NCI-H82 (cell line): ENCODE measurements at places on chromosomes 1 and 21.

DNA sequence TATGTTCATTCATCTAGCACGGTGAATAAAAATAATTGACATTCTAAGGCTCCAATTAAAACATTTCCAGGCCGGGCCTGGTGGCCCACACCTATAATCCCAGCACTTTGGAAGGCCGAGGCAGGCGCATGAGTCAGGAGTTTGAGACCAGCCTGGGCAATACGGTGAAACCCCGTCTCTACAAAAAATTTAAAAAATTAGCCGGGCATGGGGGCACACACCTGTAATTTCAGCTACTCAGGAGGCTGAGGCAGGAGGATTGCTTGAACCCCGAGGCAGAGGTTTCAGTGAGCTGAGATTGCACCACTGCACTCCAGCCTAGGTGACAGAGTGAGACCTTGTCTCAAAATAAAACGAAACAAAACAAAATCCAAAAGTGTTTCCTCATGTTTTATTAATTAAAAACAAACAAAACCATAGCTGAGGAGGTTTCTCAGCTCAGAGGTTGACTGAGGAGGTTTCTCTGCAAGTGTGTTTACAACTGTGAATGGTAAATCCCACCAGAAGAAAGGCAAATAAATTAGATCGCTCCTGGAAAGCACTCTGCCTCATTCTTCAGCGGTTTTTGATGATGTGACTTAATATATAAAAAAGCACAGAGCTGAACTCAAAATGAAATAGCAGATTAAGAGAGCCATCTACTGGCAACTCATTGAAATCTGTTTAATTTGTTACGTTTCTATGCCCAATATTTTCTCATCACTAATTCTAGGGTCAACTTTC, 37.7 kb upstream of the ATG4C start:
- peak; percentile 50 for DNase-seq

DNA sequence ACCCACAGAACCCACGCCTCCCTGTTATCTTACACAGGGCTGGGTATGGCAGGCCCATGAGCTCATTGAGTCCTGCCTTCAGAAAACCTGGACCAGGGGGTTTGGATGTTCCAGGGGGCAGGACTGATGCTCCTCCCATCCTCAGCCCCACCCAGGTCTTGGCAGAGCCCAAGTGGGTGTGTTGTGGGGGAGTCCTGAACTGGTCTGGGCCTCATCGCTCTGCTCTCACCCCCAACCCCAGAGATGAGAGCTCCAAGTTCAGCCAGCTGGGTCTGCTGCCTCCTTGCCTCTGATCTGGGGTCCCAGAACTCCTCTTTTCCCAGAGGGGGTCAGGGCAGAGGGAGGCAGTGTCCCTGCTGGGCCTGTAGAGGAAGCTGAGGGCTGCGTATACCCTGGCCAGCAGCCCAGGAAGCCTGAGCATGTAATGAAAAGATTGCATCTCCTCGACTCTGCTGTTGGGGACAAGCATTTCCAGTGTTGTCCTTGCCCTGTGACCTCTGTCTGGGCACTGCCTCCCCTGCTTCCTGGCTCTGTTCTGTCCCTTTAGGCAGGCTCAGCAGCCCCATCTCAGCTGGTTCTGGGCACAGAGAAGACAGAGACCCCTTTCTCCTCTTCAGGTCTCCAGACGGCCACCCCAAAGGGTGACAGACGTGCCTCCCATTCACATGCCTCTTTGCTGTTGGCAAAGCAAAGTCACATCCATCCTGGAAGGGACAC, 54.7 kb upstream of the EPS8L3 start:
- no peak for DNase-seq

GRCh38 chr1:15764269-15764764, 5.7 kb downstream of the FBLIM1 start:
- DNase-seq: peak; percentile 30

DNA sequence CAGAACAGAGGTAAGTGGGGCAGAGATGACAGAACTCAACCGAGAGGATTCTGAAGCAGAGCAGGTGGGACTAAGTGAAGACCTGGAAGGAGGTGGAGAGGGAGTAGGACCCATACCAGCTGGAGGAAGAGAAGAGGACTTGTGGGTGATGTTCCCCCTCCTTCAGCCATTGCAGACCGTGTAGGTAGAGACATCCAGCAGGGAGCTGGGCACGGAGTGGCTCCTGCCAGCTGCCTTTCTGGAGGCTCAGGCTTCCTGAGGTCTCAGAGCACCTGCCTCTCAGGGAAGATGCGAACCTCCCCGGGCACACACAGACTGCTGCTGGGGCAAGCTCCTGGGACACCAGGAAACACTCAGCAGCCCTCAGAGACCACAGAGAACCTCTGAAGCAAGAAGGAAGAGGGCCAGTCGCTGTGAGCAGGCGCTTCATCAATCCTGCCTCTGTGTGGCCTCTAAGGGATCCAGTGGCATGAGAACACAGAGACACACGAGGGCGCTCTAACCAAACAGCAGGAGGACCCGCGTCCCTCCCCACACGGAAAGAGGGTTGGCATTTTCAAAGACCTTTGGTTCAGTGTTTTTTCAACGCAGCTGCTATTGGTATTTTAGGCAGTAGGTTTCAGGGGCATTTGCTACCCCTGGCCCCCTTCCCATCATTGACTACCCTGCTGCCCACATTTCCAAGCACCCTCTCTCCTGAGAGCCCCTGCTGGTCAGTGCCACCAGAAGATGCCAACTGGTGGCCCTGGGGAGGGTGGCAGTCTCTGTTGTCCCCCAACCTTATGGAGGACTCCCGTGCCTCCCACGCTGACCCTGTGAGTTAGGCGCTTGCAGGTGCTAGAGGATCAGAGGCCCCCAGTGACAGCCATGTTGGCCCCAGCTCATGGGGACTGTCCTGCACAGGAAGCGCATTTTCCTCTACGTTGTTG, 89.6 kb upstream of the EDN2 start:
- DNase-seq: peak; percentile 91

DNA sequence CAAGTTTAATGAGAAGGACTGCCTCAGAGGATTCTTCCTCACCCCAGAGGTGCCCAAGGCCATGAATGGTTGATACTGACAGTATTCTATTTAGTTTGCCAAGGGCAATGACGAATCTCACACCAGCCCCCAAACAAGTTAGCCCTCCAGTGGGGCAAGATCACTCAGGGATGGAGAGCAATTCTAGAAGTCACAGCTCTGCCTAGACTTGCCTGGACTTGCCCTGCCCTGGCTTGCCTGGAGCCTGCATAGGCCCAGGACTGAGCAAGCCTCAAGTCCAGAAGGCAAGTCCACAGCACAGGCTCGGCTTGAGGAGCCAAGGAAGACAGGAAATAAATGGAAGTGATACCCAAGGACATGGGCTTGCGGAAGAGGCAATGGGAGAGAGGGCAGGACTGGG, 39.5 kb upstream of the RGS16 start:
- DNase-seq: no peak

- DNase-seq: peak; percentile 96
Measured at GRCh38 chr1:18938707-18939070, 17.8 kb downstream of the IFFO2 start.

DNA sequence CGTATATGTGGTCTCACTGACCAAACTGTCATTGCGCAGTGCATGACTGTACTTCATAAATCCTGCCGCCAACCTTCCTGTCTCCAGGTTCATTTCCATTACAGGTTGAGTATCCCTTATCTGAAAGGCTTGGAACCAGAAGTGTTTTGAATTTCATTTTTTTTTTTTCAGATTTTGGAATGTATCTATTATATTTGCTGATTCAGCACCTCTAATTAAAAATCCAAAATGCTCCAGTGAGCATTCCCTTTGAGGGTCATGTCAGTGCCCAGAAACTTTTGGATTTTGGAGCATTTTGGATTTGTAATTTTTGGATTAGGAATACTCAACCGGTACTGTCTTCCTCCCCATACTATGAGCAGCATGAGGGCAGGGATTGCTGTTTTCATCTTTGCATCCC, 30.7 kb upstream of the RBBP5 start:
- no peak for DNase-seq

DNA sequence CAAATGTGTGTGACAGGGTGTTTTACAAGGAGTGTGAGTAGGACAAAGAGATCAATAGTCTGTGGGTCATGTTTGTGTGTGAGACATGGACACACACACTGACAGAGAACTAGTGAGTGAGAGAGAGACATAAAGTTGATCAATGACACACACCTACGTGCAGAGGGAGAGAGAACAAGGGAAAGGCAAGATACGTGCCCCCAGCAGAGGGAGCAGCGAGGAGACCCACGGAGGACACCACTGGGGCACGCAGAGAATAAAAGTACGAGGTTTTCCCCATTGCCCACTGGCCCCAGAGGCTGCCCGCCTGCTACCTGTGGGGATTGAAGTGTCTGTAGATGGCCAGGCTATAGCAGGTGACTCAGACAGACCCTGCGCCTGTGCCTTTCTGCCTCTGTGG, 130.2 kb upstream of the CSF3R start:
- DNase-seq: peak; percentile 55

DNA sequence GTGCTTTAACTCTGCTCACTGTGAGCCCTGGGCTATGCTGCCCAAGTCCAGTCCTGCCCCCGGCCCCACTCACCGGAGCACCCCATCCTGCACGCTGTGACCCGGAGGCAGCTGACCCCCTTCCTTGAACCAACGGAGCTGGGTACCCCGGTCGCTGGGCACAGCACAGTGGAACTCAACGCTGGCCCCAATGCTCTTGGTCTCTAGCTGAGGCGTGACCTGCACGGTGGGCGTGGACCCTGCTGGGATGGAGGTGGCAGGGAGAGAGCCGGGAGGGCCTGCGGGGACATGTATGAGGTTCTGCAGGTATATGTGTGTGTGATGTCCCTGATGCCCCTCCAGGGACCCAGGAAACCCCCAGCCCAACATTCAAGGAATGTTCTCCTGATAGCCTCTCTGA, 24.7 kb downstream of the LDLRAD2 start:
- no peak for DNase-seq

- no peak for DNase-seq
Measured at GRCh38 chr1:61770131-61770530, 27.9 kb downstream of the PATJ start.
